ENCODE measurements at places on chromosomes 4 and X.

GRCh38 chr4:175411251-175411650, 400.8 kb downstream of the GPM6A start:
- no peak for DNase-seq

- no peak for DNase-seq
Observed at GRCh38 chr4:2126309-2127043, 67.3 kb downstream of the NAT8L start.

DNA sequence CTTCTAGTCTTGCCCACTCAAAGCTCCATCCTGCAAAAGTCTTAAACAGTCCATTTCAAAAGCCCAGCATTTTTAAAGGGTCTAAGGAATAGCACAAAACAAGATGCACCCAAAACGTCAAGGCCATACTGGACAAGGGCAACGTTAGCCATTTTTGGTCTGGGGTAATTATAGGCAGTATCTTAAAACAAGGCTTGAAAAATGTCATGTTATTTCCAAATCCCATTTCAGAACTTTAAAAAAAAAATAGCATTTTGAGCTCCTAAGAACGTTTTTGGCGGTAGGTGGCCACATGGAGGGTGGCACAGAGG, 584 bp upstream of the TMEM165 start:
- no peak for DNase-seq

- DNase-seq = no peak
Observed at GRCh38 chr4:44160776-44161367, 287.7 kb downstream of the KCTD8 start.

- no peak for DNase-seq
Observed at GRCh38 chrX:18002791-18003190, 141.7 kb upstream of the RAI2 start.

GRCh38 chrX:154430479-154430878, 2.0 kb downstream of the ATP6AP1 start:
- no peak for DNase-seq

- DNase-seq = no peak
Observed at GRCh38 chr4:17204908-17205307, 306.5 kb upstream of the LDB2 start.

GRCh38 chrX:31543634-31544033, 471.8 kb upstream of the FTHL17 start:
- no peak for DNase-seq

DNA sequence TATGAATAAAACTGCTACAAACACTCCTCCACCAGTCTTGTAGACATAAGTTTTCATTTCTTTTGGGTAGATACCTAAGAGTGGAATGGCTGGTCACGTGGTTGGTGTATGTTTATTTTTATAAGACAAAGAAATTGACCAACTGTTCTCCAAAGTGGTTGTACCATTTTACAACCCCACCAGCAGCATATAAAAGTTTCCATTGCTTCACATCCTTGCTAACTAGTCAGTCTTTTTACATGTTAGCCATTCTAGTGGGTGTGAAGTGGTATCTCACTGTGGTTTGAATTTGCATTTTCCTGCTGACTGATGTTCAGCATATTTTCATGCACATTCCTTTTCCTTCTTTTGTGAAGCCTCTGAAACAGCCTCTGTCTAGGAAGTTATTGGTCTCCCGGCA, 76.2 kb upstream of the ADGRG2 start:
- DNase-seq = no peak

DNA sequence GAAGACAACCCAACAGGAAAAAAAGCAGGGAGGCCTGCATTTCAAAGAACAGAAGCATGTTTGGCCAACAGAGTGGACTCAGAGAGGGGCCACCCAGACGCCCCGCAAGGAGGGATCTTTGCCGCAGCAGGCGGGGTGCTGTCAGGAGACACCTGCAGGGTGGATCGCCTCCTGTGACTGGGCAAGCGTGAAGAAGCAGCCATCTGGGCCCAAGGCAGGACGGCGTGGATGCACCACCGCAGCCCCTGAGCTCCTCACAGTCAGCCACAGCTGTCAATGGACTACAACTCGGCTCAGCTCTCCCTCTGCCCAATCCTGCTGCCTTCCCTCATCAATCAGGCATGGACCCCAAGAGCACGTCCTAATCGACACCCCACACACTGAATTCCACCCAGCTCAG, 32.0 kb upstream of the MAN2B2 start:
- DNase-seq = no peak

GRCh38 chr4:169103966-169104412, 93.9 kb upstream of the CBR4 start:
- DNase-seq = no peak

DNA sequence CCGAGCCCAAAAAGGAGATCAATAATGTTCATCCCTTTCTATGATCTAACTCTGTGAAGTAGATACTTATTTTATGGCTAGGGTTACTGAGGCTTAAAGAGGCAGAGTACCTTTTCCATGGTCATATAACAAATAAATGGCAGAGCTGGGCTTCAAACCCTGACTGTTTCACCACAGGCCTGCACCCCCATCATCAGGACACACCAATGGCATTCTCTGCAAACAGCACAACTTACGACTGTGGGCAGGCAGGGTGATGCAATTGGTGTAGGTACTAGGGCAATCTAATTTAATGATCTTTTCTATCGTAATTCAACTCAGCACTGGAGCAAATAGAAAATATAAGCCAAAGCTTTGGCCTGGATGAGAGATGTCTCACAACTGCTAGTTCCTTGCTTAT, 118.8 kb upstream of the CBR4 start:
- DNase-seq = no peak

- DNase-seq = no peak
Observed at GRCh38 chr4:180341926-180342325, 1901.3 kb upstream of the TENM3 start.

GRCh38 chr4:93835929-93836328, 7.4 kb downstream of the ATOH1 start:
- DNase-seq = no peak

- DNase-seq = no peak
Observed at GRCh38 chr4:123510659-123511058, 114.1 kb downstream of the SPRY1 start.

DNA sequence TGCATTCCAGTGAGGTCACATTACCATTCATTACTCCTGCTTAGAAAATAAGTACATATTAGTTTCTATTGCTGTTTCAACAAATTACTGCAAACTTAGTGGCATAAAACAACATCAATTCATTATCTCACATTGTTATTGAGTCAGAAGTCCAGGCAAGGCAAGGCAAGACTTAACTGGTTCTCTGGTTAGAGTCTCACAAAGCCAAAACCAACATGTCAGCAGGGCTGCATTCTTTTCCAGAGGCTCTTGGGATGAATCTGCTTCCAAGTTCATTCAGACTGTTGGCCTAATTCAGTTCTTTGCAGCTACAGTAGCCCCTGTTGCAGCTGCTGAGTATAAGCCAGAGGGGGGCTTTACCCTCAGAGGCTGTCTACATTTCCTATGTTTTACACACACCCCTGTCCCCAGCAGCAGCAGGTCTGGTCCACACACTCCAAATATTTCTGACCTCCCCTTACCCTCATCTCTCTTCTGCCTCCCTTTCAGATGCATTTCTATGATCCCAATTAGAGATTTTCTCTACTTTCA, 892.1 kb upstream of the EPHA5 start:
- no peak for DNase-seq

DNA sequence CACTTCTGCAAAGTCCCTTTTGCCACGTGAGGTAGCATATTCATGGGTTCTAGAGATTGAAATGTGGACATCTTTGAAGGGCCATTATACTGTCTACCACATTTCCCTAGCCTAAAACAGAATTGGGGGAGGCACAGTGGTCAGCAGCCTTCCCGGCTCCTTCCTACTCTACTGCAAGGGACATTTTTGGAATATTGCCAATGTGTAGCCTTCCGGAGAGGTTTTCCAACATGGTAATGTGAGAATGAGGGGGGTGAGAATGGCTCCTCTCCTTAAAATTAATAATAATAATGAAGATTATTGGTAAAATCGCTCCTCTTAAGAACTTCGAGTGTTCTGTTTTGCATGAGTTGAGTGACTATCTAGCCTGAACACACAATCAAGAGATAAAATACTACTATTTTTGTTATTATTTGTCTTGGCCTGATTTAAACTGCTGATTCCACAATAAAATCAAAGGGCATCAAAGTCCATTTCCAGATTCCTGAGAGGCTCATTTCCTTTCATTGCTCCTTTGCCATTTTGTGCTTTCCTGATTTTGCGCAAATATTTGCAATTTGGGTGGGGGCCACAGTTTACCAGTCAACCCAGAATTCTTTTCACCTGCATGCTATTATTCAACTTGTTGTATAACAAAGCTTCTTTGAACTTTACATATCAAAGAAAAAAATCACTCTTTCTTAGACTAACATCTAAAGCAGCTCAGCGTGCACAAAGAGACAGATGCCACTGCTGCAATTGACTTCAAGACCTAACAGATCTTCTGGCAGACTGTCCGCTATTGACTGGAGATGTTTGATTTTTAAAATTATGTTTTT, 27.0 kb upstream of the TSPAN5 start:
- no peak for DNase-seq

DNA sequence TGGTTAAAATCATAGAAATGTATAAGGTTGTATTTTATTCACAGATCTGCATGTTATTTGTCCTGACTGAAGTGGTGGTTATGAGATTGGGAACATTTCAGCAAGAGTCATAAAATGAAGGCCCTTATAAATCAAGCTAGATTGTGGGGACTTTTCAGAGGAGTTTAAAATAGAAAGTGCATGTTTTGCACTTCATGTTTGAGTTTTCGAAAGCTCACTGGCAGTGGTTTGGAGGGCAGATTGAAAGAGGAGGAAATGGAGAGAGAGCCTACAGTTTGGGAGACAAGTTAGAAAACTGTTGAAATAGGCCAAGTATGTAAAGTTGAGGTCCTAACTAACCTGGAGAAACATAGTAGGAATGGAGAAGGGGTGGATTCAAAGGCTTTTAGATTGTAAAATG, 124.9 kb downstream of the KDM6A start:
- no peak for DNase-seq

DNA sequence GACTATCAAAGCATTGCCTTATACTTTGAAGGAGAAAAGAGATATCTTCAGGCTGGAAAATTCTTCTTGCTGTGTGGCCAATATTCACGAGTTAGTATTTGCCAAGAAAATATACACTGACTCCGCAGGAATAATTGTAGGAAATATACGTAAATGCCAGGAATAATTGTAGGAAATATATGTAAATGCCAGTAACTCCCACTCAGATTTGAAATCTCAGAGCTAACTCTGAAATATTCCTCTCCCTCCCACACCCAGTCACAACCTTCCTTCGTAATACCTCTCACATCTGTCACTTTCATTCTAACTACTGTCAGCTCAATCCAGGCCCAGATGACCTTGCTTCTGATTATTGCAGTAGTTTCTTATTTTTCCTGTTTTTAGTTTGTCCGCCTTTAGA, 73.5 kb downstream of the WDR19 start:
- no peak for DNase-seq

DNA sequence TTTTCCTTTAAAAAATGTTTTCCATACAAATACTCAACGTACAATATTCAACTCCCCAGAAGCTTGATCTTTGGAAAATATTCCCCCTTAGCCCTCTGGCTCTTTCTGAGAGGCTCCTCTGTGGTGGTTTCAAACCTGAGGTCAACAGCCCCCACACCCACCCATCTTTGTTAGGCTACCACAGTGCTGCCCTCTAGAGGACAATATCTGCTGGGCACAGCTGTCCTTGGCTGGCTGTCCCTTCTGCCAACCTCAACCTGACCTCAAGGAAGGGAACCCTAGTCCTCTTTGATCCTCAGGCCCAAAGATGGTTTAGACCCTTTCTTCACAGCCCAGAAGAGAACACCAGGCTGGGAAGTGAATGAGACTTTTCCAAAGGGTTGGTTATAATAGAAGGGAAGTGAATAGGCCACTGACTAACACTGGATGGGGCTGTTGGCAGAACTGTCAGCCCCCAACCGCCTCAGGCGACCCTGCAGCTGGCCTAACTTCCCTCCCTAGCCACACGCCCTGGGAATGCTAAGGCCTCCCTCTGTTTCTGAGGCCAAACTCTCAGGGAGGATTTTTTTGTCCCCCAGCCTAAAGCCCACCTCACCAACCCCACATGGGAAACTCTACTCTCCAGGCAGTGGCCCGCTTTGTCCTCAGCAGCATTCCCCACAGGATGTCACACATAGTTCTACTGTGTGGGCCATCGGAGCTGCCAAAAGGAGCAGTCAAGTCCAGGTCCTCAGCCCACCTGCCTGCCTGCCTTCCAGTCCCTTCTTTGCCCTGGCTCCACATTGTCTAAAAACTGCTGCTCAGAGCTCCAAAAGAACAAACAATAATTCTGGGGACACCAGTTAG, 34.3 kb downstream of the NYX start:
- peak; percentile 7 for DNase-seq

GRCh38 chrX:148271263-148271662, 229.2 kb upstream of the AFF2 start:
- no peak for DNase-seq

DNA sequence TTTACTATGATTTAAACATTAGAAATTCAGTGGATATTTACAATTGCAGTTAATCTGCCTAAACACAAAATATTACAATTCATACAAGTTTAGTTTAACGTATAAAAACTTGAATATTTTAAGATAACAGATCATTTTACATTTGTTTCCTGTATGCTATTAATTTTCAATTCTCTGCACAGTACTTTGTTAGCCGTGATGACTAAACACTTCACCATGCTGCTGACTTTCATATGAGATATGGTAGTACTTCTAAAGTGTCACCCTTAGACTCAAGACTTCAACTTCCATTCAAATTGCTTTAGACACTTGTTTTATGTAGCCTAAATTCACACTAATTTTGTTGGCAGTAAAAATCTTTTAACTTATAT, 1646.4 kb upstream of the ADGRL3 start:
- no peak for DNase-seq

DNA sequence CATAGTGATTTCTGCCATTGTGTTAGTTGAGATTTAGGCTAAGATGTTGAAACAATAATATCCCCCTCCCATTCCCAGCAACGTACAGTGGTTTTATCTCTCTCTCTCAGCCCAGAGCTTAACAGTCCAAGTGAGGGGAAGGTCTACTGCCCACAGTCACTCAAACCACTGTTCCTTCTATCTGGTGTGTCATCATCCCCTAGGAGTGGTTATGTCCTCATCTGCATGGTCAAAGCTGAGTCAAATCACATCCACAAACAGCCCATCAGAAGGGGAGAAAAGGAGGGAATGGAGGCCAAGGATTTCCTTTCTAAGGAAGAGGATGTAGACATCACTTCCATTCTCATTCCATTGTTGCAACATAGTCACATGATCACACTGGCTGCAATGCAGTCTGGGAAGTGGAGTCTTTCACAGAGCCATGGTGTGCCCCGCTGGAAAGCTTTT, 42.8 kb upstream of the CHRNA9 start:
- DNase-seq = no peak

GRCh38 chr4:8071766-8072165, 86.8 kb downstream of the ABLIM2 start:
- no peak for DNase-seq

- no peak for DNase-seq
Observed at GRCh38 chrX:99348256-99348655, 1061.8 kb downstream of the PCDH19 start.

GRCh38 chr4:36128689-36129088, 115.6 kb downstream of the ARAP2 start:
- DNase-seq = no peak

GRCh38 chr4:72394012-72394663, 174.9 kb downstream of the ADAMTS3 start:
- DNase-seq = no peak

All from CD4-positive, alpha-beta T cell treated with Interleukin-12 subunit alpha and Interleukin-12 subunit beta, for 1 hour (primary cell).